ENCODE measurements at places on chromosomes 3 and 15.

DNA sequence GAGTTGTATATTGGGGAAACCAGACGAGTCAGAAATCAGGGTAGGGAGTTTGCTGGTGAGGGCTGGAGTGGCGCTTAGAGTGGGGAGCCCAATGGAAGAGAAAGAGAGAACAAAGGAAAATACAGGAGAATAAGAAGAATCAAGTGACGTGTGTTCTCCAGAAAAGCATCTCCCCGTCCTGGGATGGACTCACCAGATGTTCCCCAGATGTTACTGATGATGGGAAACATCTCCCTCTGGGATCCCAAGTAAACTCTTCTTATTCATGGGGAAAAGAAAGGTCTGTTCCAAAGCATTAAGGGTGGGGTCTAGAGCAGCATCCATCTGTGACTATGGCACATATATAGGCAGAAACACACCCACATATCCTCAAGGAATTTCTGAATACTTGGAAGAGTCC, 3.0 kb upstream of the CSRNP1 start:
- DNase-seq: no peak

DNA sequence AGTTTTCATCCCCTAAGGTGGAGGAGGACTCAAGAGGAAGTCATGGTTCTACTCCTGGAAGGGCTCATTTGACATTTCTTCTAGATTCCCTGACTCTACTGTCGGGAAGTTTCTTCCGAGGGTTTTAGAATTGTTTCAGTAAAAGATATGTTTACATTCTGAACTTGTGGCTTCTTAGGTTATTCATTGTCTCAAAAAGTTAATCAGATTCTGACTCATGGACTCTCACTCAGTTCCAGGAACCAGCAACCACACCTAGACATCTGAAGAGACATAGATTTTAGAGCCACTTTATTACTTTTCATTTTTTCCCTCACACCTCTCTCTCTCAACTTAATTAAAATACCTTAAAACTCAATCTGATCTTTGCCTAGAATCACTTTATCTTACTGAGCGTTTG, 862.6 kb downstream of the AGBL1 start:
- DNase-seq: no peak

- DNase-seq: no peak
Observed at GRCh38 chr3:165243597-165243996, 47.4 kb upstream of the SLITRK3 start.

- no peak for DNase-seq
Observed at GRCh38 chr3:56851966-56852884, 50.5 kb upstream of the ARHGEF3 start.

GRCh38 chr15:74775894-74776293, 6.0 kb upstream of the CSK start:
- no peak for DNase-seq

DNA sequence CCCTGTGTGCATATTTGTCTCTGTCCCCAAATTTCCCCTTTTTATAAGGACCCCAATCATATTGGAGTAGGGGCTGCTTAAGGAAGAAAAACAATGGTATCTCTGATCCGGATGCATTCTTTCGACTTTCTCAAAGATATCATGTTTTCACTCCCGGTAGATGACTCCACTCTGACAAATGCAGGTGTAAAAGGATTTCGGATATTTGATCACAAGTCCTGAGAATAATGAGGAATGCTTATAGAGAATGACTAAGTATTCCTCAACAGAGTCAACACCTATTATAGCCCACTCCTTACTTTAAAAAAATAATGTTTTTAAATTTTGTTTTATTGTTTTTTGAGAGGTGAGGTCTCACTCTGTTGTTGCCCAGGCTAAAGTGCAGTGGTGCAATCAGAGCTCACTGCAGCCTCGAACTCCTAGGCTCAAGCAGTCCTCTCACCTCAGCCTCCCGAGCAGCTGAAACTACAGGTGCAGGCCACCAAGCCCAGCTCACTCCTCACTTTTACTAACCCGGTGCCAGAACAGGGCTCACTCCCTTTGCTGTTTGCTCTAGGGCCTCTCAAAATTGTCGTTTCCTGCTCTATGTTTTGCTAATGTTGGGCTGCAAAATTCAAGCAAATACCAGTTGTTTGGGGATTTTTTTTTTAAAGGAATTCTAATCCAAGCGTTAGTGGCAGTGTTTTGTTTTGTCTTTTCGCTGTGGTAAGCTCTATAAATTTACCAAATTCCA, 24.6 kb downstream of the COL8A1 start:
- DNase-seq: no peak
